Keratinocyte (primary cell): ENCODE measurements at places on chromosomes 1 and 21.

DNA sequence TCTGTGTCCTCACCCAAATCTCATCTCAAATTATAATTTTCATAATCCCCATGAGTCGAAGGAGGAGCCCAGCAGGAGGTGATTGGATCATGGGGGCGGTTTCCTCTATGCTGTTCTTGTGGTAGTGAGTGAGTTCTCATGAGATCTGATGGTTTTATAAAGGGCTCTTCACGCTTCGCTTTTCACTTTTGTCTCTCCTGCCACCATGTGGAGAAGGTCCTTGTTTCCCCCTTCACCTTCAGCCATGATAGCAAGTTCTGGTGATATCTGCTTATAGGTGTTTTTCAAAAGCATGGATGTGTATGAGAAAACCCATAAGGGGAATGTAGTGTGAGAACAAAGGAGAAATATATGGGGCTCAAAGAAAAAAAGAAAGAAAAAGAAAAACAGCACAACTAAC is 405.9 kb upstream of the RGS18 start:
- no peak for DNase-seq

DNA sequence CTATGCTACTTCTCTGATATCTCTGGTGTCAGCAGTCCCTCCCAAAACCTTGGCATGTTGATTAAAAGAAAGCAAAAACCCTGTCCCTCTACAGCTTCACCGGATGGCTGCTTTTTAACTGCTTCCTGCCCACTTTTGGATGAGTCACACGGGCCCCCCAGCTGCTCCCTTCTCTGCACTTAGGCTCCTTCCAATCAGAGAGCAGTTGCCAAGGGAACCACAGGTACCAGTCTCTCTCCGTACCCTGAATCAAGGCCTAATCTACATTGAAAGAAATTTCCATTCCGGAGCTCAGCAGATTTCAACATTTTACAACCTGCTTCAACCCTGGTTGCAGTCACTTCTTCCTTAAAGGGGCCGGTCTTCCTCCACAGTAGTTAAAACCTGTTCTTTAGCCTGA is 70.6 kb upstream of the GJB5 start:
- no peak for DNase-seq

DNA sequence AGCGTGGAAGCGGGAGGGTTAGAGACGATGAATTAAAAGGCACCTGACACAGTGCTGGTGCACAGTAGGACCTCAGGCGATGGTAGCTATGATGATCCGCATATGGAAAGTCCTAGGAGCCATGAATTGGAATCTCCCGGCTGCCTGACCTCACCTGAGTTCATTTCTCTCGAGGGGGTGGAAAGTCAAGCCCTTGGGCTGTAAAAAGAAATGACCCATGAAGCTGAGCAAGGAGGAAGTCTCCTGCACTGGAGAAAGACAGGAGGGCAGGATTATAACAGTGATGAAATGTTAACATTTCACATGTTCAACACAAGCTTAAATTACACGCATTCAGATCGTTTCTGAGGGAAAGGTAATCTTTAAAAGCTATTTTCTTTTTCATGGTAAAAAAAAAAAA is 481.2 kb downstream of the MATN1 start:
- no peak for DNase-seq

GRCh38 chr1:91600431-91601337 is 100.0 kb downstream of the CDC7 start:
- no peak for DNase-seq

GRCh38 chr1:39866767-39867166 is 16.5 kb downstream of the TRIT1 start:
- no peak for DNase-seq

DNA sequence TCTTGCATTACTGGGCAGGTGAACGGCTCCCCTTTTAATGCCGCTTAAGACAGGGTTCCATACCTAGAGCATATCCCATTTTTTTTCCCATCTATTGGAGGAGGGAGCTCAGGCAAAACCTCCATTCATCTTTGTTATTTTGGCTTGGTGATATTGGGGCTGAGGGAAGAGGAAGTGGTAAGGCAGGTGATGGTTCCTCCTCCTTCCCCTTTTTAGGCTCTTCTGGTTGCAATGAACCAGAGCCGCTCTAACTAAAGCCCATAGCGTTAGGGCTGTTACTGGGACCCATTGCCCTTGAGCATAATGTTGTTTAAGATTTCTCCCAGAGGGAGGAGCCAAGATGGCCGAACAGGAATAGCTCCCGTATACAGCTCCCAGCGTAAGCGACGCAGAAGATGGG is 21.1 kb downstream of the PYHIN1 start:
- no peak for DNase-seq

GRCh38 chr1:193841857-193842256 is 655.4 kb upstream of the B3GALT2 start:
- no peak for DNase-seq

DNA sequence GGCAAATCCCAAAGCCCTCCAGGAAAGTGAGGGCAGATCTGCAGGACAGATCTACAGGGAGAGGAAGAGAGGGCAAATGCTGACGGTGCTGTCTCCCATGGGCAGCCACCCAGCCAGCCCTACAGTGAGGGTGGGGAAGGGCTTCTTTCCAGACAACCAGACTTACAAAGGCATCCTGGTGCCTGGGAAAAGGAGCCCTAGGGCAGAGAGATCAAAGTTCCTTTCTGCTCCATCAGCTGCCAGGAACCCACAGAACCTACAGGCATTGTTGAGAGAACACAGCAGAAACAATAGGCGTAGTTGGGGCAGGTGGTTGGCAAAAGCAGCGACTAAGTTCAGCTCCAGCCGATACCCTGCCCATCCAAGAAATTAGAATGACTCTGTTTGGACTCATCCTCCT is 332.4 kb downstream of the KCNH1 start:
- DNase-seq, result no peak

- DNase-seq, result no peak
Observed at GRCh38 chr1:155093911-155094621, 15.4 kb downstream of the EFNA3 start.

GRCh38 chr1:29062157-29062942 is 61.4 kb downstream of the TMEM200B start:
- no peak for DNase-seq

- no peak for DNase-seq
Observed at GRCh38 chr1:186957314-186957713, 128.6 kb downstream of the PLA2G4A start.

DNA sequence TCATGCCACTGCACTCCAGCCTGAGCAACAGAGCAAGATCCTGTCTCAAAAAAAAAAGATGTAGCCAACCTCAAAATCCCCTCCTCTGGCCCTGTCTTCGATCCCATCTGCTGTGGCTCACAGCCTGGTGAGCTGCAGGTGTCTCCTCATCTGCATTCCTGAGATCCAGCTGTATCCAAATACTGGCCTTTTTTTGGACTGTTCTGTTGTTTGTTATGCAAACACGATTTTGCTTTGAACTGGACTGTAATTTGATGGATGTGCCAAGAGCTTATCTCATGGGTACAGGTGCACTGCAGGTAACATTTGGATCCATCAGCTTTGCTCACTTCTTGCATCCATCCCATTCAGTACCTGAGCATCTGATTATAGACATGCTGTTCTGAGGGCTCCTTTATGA is 14.1 kb upstream of the FAM43B start:
- DNase-seq, result no peak

DNA sequence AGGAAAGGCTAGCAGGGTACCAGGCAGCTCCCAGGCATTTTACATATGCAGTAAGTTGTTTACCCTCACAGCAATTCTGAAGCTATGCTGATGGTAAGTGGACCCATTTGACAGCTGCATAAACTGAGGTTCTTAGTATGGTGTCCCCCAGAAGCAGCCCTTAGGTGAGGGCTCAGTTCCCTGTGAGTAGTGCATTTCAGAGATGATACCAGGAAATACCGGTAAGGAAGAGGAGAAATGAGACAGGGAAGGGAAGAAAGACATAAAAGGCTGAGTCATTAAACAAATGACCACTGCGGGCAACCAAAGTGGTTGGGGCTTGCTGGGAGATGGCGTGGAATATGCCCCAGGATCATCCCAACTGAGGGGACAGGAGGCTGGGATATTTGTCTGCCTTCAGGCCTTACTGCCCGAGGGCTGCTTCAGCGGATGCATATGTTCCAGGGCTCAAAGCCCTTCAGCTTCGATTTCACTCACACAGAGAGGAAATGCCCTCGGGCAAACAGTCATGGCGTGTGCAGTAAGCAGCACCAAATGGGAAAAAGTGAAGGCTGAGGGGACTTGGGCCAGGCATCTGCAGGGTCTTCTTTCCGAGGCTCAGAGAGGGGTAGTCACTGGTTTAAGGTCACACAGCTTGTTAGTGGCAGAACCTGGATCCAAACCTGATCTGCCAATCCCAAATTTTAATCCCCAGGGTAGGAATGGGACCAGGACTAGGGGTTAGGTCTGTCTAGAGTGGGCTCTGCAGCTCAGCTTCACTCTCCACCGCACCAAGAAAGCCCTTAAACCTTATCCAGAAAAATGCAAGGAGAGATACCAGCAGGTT is 133.7 kb upstream of the RUNX3 start:
- DNase-seq, result no peak

DNA sequence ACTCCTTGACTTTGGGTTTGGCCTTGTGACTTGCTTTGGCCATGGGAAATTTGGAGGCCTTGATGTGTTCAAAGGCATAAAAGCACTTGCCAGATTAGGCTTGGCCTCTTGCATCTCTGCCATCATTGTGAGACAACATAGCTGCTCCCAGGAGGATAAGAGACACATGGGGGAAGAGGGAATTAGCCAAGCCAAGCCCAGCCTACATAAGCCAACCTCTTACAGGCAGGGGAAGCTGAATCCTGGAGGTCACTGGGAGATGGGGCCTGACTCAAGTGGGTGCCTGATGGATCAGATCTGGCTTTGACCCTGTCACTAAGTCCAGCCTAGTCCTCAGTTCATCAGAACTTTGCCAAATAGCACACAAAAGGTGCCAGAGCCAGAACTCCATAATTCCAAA is 37.6 kb upstream of the HMGB4 start:
- no peak for DNase-seq

GRCh38 chr1:174880171-174880570 is 119.6 kb upstream of the CACYBP start:
- DNase-seq, result no peak

DNA sequence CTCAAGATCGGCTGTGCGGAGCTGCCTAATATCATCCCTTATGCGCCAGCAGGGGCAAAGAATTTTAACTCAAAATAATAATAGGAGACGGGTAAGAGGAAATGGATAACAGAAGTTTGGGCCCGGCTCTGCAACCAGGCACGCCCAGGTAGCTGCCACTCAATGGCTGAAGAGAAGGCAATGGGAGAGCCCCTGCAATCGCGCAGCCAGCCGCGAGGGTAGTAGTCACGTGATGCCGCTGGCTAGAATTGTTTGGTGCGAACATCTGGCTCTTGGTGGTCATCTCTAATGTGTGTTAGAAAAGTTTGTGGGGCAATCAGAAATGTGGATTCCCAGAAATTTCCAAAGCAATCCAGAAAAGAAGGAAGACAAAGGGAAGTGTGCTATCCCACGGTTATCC is 12.3 kb downstream of the BARHL2 start:
- DNase-seq, result no peak

DNA sequence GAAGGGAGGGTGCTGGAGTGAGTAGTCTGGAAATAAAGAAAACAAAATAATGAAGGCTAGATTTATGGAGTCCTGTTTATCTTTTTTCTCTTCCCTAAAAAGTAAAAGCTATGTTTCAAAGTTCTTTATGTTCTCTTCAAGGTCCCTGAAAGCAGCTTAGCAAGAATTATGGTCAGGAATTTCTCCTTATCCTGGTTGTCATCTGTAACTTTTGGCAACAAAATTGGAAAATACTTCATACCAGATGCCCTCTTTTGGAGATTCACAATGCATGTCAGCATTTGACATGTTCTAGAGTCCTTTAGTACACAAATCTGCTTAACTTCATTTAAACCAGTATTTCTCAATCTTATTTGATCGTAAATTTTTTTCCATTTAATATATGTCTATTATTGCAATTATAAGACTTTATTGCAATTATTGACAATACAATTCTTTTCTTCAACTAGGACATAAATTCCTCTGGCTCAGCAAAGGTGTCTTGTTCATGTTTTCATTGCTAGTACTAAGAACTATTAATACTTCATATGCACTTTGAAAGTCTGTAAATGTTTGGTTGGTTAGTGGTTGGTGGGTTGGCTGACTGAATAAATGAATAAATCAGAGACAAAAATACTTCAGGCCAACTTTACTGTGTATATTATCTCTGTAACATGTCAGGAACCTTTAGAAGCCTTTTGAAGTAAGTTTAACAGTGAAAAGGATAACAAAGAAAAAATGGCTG is 101.5 kb downstream of the ATP1B1 start:
- DNase-seq, result no peak

DNA sequence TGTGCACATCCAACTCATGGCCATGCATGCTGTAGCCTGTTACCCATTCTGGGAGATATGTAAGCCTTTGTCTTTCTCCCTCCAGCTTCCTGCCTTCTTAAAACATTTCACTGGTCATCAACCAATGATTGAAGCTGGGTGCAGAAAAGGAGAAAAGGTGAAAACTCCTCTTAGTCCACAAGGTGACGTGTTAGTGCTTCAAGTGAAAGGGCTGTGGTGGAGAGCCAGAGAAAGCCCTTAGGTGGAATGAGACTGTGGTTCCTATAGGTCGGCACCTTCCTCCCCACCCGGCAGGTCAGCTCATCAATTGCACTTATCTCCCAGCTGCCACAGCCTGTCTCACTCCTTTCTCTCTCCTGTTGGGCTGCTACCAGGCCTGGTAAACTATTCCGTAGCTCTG is 30.4 kb downstream of the ERG start:
- no peak for DNase-seq

- peak; percentile 26 for DNase-seq
Observed at GRCh38 chr1:209612646-209613399, 29.3 kb downstream of the CAMK1G start.

GRCh38 chr1:100377590-100378361 is 25.5 kb downstream of the CDC14A start:
- no peak for DNase-seq

GRCh38 chr1:27872802-27873551 is 633 bp downstream of the THEMIS2 start:
- no peak for DNase-seq

DNA sequence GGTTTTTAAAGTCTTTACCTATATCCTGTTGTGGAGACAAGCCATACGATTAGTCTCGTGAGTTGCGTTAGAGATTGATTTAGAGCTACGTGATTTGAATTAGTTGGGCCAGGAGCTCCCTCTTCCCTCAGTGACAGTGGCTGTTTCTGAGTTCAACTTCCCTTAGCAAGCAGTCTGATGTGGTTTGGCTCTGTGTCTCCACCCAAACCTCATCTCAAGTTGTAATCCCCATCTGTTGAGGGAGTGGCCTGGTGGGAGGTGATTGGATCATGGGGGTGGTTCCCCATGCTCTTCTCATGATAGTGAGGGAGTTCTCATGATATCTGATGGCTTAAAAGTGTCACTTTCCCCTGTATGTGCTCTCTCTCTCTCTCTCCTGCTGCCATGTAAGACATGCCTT is 192.9 kb upstream of the PTGFR start:
- no peak for DNase-seq

- peak; percentile 4 for DNase-seq
Observed at GRCh38 chr1:193569096-193569982, 382.9 kb upstream of the B3GALT2 start.

- DNase-seq, result no peak
Observed at GRCh38 chr1:30906631-30907441, 1.7 kb downstream of the SDC3 start.
